Activated T-cell treated with anti-CD3 and anti-CD28 coated beads, Interleukin-2, amount 50 U/mL, for 72 hours (primary cell): ENCODE measurements at places on chromosomes 11 and 22.

- no peak for DNase-seq
Measured at GRCh38 chr11:63942803-63943202, 4.0 kb downstream of the NAA40 start.

DNA sequence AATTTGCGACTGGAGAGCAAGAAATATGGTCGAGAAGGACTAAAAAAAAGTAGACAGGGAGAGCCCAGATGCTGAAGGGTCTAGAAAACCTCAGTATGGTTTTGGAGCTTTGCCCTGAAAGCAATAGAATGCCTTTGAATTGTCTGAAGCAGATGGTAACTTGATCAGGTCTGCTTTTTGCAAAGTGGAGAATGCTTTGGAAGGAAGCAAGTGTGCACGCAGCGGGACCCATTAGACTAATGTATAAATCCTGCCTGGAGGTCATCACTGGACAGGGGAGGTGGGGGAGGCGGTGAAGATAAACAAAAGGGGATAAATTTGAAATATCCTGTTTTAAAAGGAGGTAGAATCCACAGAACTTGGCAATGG is 757 bp upstream of the HINFP start:
- no peak for DNase-seq

- no peak for DNase-seq
Measured at GRCh38 chr22:17865183-17866055, 91.2 kb upstream of the BID start.

DNA sequence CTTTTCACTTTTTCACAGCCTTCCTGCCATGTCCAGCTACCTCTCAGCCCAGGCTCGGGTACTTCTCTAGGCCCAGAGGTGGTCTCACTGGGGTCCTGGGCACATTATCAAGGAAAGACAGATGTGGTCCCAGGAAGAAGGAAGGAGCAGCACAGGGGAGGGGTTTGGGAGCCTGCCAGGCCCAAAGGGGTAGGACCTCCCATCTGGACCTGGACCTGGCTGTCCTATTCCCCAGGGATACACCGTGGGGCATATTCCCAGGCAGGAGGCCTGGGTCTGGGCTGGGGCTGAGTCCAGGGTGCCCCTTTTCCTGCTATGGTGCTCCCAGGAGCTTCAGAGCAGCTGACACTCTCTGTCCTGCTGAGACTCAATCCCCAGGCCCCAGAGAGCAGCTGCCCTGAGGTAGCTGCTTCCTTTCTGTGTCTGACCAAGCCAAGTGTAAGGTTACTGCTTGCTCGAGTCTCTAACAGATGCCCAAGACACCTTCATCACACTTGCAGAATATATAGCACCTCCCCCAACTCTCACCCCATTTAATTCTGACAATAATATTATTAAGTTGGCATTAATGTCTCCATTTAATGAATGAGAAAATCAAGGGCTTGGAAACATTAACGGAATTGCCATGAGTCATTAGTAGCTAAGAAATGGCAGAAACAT is 232.0 kb downstream of the BUD13 start:
- no peak for DNase-seq

DNA sequence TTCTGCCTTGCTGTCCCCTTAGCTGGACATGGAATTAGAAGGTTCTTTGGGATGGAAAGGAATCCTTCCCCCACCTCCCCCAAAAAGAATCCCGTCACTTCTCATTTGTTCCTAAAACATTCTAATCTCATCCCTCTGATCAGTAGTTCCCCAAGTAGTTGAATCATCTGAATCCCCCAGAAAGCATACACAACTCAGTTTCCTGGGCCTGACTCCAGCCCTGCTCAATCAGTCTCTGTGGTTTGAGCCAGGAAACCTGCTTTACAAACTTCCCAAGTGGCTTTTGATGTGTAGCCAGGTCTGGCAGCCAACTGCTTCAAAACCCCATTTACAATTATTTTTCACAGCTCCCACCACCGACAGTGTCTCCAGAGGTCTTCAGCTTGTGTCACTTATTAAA is 20.2 kb downstream of the C22orf31 start:
- DNase-seq = no peak
